ENCODE measurements at places on chromosomes 3 and 15. TPM values are rescaled to one million over a fixed set of nuclear protein-coding genes. Genes with fewer than 3 reads are reported as not detected.

DNA sequence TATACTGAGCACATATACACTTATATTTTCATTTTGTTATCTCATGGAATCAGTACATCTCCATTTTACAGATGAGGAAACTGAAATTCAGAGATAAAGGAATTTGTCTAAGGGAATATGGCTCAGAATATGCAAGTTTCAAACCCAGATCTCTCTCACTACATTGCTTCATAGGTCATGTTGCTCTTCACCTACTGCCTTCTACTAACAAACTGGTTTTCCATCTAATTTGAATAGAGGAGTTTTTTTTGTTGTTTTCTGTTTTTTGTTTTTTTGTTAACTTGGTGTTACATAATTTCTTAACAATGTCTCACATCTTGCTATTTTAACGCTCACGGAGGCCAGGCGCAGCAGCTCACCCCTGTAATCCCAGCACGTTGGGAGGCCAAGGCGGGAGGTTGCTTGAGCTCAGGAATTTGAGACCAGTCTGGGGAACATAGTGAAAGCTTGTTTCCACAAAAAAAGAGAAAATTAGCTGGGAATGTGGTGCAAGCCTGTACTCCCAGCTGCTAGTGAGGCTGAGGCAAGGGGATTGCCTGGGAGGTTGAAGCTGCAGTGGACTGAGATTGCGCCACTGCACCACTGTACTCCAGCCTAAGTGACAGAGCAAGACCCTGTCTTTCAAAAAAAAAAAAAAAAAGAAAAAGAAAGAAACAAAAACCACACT lies 37.0 kb downstream of the FMN1 start:
- no peak for DNase-seq

GRCh38 chr3:14823910-14824629 lies 5.3 kb downstream of the FGD5 start:
- no peak for DNase-seq

SIDT1 gene
- total RNA-seq: 0.60 TPM

AADACL2 gene
- total RNA-seq: not detected

SLC9C1 gene
- not detected for total RNA-seq

APOD gene
- total RNA-seq: 110 TPM

UBR1 gene
- total RNA-seq: 32.7 TPM

SHC4 gene
- 0.10 TPM for total RNA-seq
